Thoracic aorta (tissue), 2 donors: ENCODE measurements at places on chromosomes 5 and 9. TPM values are rescaled to one million over a fixed set of nuclear protein-coding genes. Genes with fewer than 3 reads are reported as not detected.

IL9 gene
- total RNA-seq: not detected

PIP5KL1 gene
- total RNA-seq: 6.0 TPM

ADGRD2 gene
- total RNA-seq: not detected

PDLIM4 gene
- 81.0 TPM for total RNA-seq

DYNC2I2 gene
- 43.9 TPM for total RNA-seq

SPATA31D1 gene
- total RNA-seq: not detected

DNA sequence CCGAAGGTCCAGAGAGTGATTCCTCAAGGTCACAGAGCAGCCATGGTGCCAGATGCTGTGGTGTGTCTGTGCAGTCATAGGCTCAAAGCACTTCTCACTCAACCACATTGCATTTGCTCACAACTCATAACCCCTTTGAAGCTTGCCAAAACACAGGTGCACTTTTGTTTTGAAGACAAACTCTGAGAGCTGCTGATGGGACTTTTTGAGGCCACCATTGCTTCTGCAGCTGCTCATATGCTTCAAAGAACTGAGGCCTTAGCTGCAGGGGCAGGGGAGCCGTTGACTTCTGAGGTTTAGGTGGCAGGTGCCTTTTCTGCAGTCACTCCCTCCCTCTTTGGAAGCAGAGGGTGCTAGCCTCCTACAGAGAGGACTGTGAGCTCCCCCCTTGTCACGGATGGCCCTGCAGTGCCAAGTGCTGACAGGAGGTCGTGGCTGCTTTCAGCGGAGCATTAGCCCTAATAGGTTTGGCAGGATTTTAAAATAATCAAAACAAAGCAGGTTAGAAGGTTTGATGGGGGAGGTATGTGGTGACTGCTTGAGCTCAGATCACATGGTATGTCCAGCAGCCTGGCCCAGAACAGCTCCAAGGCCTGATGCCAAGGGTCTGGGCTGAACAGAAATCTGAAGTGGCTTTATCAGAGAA lies 232.1 kb downstream of the MAN2A1 start:
- DNase-seq: no peak
- H3K4me1 ChIP-seq: peaks cover 13% of the 10 kb centered on the region
- no peak overlapping the region for H3K27ac ChIP-seq
- no peaks in the 10 kb centered on the region for H3K36me3 ChIP-seq

GRCh38 chr9:84169240-84169639 lies 171.3 kb downstream of the SLC28A3 start:
- no peak overlapping the region for H3K4me3 ChIP-seq
- H3K27me3 ChIP-seq: no peaks in the 10 kb centered on the region
- no peaks in the 10 kb centered on the region for H3K36me3 ChIP-seq
- H3K27ac ChIP-seq: no peak overlapping the region
- DNase-seq: no peak
- H3K4me1 ChIP-seq: peaks cover 5% of the 10 kb centered on the region

DNA sequence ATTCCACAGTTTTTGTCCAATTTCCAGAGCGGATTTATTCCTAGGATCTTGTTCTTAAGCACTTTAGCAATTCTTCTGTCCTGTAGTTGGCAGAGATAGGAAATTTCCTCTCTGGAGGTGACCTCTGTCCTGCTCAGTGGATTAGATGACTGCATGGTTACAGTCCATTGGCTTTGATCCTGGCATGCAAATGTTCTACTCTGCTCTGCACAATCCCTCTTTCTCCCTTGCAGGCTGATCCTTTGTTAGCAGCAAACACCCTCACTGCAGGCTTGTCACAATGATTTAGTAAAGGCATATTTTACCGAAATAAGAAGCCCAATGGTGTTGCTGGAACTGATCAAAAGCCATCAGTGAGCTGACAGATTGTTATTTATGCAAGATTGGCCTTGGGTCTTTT lies 243.8 kb downstream of the COX7C start:
- H3K27ac ChIP-seq: no peak overlapping the region
- no peak for DNase-seq

GRCh38 chr5:60417500-60418181 lies 282.3 kb downstream of the DEPDC1B start:
- DNase-seq: no peak
- no peak overlapping the region for H3K27ac ChIP-seq

GRCh38 chr5:139658928-139659667 lies 10.9 kb downstream of the CXXC5 start:
- no peaks in the 10 kb centered on the region for H3K36me3 ChIP-seq
- H3K4me1 ChIP-seq: peaks cover 90% of the 10 kb centered on the region
- peak overlapping the region; percentile 63 for H3K4me3 ChIP-seq

- no peaks in the 10 kb centered on the region for H3K27me3 ChIP-seq
- no peak for DNase-seq
- H3K27ac ChIP-seq: no peak overlapping the region
- no peak overlapping the region for H3K4me3 ChIP-seq
- H3K36me3 ChIP-seq: no peaks in the 10 kb centered on the region
- no peaks in the 10 kb centered on the region for H3K4me1 ChIP-seq
Measured at GRCh38 chr5:179139111-179139935, 79.2 kb downstream of the ZNF354C start.

DNA sequence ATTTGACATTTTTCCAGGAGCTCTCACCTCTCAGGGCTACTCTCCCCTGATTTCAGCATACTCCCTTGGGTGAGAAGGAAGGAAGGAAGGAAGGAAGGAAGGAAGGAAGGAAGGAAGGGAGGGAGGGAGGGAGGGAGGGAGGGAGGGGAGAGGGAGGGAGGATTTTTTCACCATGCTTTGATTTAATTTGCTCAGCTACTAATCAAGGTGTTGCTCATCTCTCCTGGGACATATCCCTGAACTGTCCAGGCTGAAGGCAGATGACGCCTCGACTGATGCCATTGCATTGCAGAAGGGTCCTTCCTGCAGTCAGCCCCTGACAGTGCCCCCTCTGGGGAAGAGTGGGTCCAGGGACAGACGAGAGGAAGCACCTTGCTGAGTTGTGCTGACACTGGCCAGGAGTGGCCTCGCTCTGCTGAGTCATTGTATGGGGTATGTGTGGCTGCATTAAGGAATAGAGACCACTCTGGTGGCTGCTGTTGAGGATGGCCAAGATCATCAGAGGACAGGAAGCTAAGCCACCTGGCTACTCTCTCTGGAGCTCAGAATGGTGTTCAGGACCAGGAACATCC lies 43.6 kb upstream of the CRB2 start:
- no peak overlapping the region for H3K4me3 ChIP-seq
- no peak for DNase-seq
- H3K36me3 ChIP-seq: no peaks in the 10 kb centered on the region

GRCh38 chr5:133398646-133399101 lies 213.7 kb downstream of the FSTL4 start:
- H3K27ac ChIP-seq: no peak overlapping the region
- H3K27me3 ChIP-seq: no peaks in the 10 kb centered on the region
- H3K4me1 ChIP-seq: no peaks in the 10 kb centered on the region
- no peak for DNase-seq

GRCh38 chr5:122156724-122157325 lies 27.5 kb downstream of the ZNF474 start:
- peaks cover 54% of the 10 kb centered on the region for H3K4me1 ChIP-seq
- H3K27ac ChIP-seq: no peak overlapping the region
- no peaks in the 10 kb centered on the region for H3K27me3 ChIP-seq
- no peak for DNase-seq
- H3K36me3 ChIP-seq: no peaks in the 10 kb centered on the region
- H3K4me3 ChIP-seq: no peak overlapping the region

- DNase-seq: no peak
- H3K4me3 ChIP-seq: no peak overlapping the region
- no peak overlapping the region for H3K27ac ChIP-seq
- no peaks in the 10 kb centered on the region for H3K27me3 ChIP-seq
Measured at GRCh38 chr5:60551829-60552228, 148.1 kb downstream of the DEPDC1B start.

DNA sequence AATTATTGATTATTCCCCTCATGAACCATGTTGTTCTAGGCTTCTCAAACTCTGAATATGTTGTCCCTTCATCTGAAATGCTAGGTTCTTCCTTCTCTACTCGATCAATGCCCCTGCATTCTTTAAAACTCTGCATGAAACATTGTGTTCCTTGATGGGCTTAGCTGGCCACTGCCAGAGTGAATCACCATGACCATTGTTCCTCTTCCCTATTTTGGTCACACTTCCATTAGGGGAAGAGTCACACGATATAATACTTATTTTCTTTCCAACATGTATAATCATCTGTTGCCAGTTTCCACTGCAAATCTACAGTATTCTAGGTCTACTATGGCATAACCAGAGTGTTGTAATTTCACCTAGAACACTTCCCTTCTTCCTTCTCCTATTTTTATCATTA lies 247.9 kb downstream of the TRPM3 start:
- no peaks in the 10 kb centered on the region for H3K4me1 ChIP-seq
- no peaks in the 10 kb centered on the region for H3K36me3 ChIP-seq
- DNase-seq: no peak
- no peak overlapping the region for H3K27ac ChIP-seq
- no peak overlapping the region for H3K4me3 ChIP-seq

DNA sequence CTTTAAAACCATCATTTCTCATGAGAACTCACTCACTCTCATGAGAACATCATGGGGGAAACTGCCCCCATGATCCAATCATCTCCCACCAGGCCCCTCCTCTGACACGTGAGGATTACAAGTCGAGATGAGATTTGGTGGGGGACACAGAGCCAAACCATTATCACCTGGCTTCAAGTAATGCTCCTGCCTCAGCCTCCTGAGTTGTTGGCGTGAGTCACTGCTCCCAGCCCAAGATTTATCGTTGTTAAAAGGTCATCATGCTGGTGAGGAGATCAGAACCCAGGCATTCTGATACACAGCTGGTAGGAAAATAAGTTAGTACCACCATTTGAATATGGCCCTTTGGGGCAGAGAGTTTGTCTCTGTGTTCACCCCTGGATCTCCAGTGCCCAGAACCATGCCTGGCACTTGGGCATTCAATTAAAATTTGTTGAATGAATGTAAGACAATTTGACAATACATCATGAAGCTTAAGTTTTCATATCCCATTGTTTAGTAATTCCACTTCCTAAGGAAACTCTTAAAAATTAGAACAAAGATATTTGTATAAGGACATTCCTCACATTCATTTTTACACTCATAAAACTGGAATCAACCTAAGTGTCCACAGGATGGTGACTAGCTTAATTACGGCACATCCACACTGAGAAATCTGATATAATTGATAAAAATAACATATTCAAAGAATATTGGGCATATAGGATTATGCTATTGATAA lies 58.0 kb upstream of the COL15A1 start:
- H3K4me1 ChIP-seq: no peaks in the 10 kb centered on the region
- no peak overlapping the region for H3K27ac ChIP-seq
- no peak overlapping the region for H3K4me3 ChIP-seq

GRCh38 chr5:50440651-50441492 lies at the start of gene EMB:
EMB (minus strand) TSS chr5:50441288; CDS start chr5:50441151, 137 bp downstream.
- no peaks in the 10 kb centered on the region for H3K36me3 ChIP-seq
- no peak for DNase-seq
- H3K4me3 ChIP-seq: peak within 1 kb of the TSS; percentile 76
- no peaks in the 10 kb centered on the region for H3K4me1 ChIP-seq
- H3K27ac ChIP-seq: no peak within 1 kb of the TSS
- H3K27me3 ChIP-seq: no peaks in the 10 kb centered on the region

- H3K4me1 ChIP-seq: no peaks in the 10 kb centered on the region
- no peaks in the 10 kb centered on the region for H3K27me3 ChIP-seq
- no peaks in the 10 kb centered on the region for H3K36me3 ChIP-seq
- DNase-seq: no peak
- H3K4me3 ChIP-seq: no peak overlapping the region
Measured at GRCh38 chr9:124475158-124475867, 25.1 kb downstream of the ADGRD2 start.

DNA sequence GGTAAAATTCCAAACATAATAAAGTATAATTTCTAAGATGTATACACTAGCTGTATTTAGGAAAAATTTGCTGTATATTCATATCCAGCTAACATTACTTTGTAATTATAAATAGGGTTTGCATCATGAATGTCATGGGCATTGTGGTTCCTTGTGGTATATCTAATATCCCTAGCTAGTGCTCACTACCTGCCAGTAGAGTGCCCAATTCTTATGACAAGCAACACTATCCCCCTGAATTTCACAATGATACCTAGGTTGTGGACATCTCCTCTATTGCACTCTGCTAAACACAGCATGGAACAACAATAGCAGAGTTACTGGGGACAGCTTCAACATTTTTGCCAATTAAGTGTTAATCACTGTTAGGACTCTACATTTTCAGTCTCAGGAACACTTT lies 1656.5 kb downstream of the EFNA5 start:
- peaks cover 6% of the 10 kb centered on the region for H3K4me1 ChIP-seq
- no peak for DNase-seq
- no peak overlapping the region for H3K4me3 ChIP-seq
- H3K27me3 ChIP-seq: no peaks in the 10 kb centered on the region
- H3K27ac ChIP-seq: no peak overlapping the region
- no peaks in the 10 kb centered on the region for H3K36me3 ChIP-seq

DNA sequence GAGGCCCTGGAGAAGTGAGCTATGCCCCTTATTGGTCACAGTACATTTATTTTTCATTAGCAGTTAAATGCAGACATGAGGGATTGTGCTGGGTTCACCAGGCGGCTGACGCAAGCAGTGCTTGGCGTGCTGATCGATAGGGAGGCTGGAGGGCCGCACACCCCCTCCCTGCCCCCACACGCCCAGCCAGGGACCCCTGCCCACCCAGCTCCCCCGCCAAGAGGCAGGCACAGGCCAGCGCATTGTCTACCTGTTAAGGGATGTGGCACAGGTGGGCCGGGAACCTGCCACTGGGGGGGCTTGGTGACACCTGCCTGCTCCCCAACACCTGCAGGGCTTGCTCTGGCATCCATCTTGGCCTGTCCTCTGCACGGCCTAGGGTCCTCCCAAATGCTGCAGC lies 39.2 kb downstream of the HK3 start:
- DNase-seq: no peak
- H3K4me3 ChIP-seq: no peak overlapping the region
- no peaks in the 10 kb centered on the region for H3K4me1 ChIP-seq
